ENCODE measurements at places on chromosomes 3 and 15.

- no peak for DNase-seq
Measured at GRCh38 chr3:65595222-65596028, 443.3 kb downstream of the MAGI1 start.

GRCh38 chr3:75224412-75224811, 439.7 kb upstream of the FRG2C start:
- no peak for DNase-seq

DNA sequence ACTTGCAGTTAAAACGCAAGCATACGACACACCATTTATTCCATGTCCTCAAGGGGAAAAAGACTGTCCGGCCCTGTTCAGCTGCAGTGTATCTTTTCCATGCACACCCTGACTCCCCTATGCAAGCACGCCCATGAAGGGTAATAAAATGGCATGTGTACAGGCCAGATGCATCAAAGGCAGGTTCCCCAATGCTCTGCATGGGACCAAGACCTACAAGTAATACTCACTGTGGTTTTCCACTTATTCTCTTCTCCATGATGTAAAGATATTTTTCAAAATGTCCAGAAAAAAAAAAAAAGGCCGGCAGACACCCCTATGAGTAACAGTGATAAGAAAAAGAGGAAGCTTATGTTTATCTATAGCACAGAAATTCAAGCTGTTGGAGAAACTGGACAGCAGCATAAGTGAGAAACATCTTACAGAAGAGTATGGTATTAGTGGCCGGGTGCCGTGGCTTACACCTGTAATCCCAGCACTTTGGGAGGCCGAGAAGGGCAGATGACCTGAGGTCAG, 70.8 kb downstream of the MCF2L2 start:
- no peak for DNase-seq

DNA sequence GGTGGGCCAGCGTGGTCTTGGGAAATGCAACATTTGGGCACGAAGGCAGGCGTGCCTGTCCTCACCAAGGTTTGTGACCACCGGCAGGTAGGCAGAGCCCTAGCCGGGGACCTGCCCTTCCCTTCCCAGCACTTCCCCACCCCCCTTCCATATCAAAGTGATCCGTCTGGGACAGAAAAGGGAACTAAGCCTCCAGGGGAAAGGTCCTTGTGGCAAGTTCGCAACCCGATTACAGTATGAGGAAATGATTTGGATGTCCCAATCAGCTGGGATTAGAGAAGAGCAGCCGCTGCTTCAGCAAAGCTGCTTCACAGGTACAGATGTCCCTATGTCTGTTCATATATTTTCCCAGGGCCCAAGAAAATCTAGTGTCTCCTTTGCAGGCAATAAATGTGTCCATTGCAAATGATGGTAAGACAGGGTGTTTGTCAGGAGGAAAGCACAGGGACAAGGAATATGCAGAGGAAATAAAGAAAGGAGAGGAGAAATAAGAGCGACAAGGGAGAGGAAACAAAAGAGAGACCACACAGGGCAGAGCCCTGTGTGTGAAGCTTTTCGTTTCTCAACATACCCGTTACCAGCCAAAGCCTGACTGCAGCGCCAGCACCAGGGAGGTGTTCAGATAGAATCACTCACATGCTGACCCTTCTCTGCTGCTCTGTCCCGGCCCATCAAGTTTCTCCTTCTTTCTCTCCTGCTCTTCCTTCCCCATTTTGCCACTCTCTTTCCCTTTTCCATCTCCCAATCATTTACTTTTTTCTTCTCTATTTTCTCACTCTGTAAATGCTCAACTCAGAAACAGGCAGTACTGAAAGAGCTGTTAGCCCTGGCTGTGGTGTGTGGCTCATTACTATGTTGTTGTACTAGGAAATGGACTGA, 17.4 kb upstream of the SECISBP2L start:
- no peak for DNase-seq

DNA sequence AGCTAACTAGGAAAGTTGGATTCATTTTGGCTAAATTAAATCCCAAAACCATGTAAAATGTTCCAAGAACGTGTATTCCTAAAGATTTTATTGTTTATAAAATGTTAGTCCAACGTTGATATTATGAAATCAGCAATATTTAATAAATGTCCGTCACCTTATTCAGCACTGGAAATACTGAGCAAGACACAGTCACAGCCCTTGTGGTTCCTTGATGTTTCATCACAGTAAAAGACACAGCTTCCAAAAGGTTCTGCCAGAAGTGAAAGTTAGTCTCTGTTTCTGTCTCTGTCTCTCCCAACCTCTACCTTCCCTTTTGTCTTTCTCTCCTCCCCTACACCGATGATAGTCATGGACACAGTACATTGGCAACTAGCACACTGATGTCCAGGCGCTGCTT, 82.2 kb upstream of the BOC start:
- DNase-seq: no peak

DNA sequence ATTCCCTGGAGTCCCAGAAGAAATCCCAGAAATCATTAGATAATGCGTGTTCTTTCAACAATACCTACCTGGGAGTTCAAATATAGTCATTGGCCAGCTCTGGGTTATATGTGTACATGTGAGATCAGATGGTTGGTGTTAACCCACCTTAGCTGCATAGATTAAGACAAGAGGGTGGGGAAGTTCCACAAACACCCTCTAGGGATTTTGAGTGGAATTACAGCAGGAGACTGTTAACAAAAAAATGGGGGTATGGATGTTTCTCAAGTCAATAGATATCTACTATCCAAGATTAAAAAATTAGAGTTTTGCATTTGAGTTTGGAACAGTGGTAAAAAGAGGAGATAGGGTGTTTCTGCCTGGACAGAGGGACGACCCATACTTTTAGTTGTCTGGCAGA, 282.5 kb upstream of the CNTN3 start:
- DNase-seq: no peak

- no peak for DNase-seq
Measured at GRCh38 chr3:140834266-140835037, 107.2 kb upstream of the SLC25A36 start.

- DNase-seq: no peak
Measured at GRCh38 chr3:121985846-121986245, 36.2 kb downstream of the ILDR1 start.

DNA sequence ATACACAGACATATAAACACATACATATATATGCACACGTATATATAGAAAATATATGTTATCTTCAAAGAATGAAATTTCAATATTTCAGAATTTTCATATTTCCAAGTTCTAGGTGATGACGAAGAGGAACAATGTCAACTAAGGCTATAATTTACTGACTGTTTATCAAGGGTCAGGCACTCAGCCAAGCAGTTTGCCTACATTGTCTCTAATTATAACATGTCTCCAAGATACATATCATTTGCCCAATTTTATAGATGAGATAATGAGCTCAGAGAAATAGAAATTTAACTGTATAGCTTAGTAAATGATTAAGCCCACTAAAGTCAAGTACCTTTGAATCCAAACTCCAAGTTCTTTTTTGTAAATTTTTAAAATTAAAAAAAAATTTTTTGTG, 99.9 kb upstream of the PLSCR4 start:
- DNase-seq: no peak

DNA sequence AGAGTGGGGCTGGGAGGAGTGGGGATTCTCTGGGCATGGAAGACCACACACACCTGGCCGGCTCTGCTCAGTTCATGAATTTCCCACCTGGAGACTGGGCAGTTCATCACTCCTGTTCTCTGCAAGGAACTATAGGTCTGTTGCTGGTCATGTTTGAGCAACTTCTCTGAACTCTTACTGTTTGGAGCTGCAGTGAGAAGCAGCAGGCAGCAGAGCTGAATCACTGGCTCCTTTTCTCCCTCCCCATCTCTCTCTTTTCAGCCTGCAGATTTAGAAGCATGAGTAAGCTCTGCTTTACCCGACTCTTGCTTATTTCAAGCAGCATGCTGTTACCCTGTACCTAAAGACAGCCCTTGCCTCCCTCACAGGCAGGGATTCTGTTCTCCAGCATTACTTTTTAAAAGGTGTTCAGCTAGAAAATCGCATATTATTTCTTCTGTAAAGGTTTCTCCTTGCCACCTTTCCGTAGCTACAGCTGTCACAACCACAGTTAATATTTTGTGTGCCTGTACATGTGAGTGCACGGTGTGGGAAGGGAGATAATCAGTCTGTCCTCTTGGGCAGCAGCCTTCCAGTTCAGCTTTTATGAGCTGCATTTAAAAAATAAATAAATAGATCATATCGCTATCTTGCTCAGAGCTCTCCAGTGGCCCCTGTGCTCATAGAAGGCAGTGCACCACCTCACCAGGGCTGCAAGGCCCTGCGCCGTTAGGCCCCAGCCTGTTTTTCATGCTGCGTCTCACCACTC, 131.6 kb downstream of the CHCHD6 start:
- no peak for DNase-seq

DNA sequence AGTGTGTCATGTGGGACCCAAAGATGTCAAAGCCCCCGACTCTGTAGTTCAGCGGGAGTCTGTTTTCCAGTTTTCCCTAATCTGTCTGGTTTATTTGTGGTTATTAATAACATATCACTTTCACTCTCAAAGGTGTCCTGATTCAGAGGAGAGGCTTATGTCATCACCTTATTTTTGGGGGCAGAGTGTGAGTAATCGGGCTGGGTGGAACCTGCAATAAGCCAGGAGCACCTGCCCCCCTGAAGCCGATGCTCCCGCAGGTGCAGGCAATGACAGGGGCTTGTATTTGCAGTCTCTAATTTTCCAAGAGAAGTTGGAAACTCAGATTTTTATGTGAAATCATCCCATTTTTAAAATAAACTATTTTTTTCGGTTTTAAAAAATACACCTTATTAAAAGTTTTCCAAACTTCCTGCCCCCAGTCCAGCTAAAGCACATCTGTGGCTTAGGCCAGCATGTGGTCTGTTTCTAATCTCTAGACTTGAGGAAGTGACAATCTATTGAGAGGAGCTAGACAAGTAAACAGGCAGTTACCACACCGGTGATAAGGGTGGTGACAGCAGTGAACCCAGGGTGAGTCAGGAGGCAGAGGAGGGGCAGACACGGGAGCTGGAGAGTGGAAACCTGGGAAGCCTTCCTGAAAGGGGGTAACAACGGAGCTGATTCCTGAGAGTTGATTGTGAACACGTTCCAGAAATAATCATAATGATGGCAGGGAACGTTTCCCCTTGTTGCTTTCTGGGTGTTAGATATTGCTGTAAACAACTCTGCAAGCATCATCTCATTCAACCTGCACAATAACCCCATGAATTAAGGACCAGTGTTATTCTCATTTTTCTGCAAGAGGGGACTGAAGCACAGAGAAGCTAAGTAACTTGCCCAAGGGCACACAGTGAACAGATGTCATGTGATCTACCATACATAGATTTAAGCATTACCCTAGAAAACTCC, 37.2 kb downstream of the BHLHE40 start:
- DNase-seq: no peak

DNA sequence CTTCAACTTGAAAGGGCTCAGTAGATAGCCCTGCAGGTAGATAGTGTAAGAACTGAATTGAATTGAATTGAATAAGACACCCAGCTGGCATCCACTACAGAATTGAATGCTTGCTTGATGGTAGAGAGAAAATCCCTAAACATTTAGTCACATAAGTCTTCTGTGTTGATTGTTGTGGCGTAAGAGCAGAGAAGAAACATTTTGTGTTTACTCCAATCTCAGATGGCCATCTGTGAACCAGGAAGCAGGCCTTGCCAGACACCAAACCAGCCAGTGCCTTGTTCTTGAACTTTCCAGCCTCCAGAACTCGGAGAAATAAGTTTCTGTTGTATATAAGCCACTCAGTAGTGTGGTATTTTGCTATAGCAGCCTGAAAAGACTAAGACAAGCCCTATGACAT, 43.6 kb downstream of the SST start:
- no peak for DNase-seq

DNA sequence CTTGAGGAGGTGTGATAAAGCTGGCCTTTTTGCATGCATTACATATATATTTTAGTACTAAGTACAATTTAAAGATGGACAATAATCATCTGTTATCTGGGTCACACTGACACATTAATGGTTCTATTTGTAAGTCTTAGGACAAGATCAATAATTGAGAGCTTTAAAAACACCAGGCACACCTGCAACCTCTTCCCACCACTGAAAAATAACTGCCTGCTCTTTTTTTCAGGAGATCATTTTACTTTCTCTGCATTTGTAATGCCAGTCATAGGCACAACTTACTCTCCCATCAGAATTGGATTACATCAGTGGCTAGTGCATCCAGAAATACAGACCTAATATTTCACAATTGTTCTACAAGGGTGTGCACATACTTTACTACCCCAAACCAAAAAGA, 149.8 kb downstream of the MECOM start:
- no peak for DNase-seq

DNA sequence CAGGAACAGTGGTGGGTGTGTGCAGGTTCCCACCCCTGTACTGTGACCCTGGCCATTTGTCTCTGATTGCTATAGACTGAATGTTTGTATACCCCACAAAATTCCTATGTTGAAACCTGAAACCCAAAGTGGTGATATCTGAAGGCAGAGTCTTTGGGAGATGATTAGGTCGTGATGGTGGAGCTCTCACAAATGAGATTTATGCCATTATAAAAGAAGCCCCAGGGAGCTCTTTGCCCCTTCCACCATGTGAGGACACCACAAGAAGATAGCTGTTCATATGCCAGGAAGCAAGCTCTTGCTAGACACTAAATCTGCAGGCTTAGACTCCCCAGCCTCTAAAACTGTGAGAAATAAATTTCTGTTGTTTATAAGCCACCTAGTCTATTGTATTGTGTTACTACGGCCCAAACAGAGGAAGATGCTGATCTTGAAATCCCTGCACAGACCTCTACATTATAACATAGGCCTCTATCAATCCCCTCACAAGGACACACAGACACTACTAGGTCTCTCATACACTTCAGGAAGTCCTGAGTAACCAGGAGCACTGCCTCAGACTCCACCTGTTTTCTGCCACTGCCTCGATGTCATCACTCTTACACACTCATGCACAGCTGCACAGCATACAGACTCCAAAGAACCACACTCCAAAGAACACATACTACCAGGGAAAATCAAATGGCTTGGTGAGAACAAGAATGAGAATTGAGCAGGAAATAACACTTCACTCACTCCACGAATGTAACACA, 14.7 kb downstream of the IGSF11 start:
- no peak for DNase-seq

DNA sequence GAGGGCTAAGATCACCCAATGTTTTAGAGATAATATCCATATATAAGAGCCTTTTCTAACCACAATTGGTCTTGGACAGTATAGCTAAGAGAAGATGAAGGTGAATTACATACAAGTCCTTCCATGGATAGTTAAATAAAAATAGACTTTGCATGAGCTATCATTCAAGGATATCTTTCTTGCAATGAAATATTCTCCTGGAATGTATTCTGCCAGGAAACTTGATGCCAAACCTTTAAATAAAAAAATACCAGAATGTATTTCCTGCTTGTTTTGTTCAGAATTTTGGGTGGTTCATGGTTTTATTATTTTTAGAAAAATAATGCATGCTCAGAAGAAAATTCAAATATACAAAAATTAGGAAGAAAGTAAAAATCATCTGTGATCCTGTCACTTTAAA, 88.8 kb upstream of the PPIB start:
- DNase-seq: no peak
